ENCODE measurements at places on chromosomes 1 and 21. TPM values are rescaled to one million over a fixed set of nuclear protein-coding genes. Genes with fewer than 3 reads are reported as not detected.
A peak's percentile ranks its signal among the peaks of the same experiment; 100 is the strongest.

- DNase-seq = no peak
These were observed 40.4 kb downstream of the RIMS3 start for GRCh38 chr1:40625076-40625475.

DNA sequence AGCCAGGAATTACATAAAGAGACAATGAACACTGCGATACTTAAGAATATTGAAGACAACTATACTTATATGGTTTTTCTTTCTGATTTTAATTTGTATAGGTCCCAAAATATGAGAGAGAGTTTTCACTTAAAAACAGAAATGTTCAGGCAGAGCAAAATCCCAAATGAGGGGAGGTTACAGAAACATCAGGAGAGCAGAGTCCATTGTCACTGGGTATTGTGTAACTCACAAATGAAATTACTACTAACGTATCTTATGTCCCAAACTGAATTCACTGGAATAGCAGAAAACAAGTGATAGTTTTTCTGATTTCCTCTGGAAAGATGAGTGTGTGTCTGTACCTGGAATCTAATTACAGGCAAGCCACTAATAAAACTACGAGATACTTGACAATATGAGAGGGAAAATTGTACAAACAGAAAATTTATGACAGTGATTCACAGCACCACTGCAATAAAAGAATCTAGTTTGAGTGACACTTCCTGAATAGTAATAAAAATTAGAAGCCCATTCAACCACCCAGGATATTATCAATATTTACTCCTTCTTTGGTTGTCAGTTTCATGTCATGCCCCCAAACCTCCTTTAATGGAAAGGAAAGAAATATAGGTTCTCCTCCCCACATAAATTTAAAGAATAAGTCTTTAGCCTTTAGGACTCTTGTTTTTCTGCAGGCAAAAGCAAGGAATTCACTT, 522.6 kb downstream of the ADGRL2 start:
- DNase-seq = no peak

DNA sequence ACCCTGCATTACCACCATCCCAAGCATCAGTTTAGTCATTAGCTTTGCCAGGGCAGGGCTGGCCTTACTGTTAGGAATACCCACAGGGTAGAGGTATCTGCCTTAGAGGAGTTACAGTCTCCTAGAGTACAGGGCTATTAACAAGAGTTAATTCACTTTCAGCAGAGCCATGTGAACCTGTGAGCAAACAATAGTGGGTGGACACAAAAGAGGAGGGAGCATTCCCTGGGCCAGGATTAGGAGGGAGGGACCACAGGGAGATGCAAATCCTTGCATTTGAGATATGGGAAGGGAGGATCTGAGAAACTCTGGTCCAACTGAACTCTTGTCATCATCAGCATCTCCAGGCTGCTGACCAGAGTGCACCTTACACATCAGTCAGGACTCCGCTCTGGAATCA, 51.1 kb upstream of the IGSF21 start:
- no peak for DNase-seq

DNA sequence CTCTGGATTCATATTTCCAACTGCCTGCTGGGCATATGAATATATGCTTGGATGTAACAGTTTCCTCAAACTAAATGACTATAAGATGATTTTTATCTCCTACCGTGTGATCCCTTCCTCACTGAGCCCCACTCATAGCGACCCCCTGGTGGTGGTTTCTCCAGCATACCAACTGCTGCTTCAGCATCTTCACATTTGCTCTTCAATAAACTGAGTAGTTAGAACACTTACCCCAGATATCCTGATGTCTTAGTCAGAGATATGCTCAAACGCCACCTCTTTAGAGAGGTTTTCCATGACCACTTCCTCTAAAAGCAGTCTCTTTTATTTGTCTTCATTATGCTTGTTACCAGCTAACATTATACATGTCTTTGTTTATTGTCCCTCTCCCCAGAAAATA, 10.2 kb upstream of the HNRNPR start:
- no peak for DNase-seq

DNA sequence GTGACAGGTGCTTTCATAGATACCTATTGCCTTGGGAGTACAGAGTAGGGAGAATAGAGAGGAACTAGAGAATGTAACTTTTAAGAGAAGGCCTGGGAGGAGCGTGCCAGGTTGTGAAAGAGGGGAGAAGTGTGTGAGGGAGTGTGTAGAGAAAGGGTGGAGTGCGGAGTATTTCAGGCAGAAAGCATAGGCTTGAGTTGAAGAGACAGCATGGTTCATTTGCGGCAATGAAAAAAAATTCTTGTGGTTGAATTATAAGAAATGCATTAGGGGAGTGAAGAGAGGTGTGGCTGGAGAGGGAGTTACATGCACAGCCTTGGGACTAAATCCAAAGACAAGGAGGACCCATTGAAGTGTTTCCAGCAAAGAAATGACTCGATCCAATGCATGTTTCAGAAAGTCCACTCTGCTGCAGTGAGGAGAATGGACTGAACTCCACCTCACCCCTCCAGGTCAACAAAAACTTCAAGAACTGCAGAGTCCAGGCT, 81.7 kb upstream of the ADAM30 start:
- DNase-seq = no peak

DNA sequence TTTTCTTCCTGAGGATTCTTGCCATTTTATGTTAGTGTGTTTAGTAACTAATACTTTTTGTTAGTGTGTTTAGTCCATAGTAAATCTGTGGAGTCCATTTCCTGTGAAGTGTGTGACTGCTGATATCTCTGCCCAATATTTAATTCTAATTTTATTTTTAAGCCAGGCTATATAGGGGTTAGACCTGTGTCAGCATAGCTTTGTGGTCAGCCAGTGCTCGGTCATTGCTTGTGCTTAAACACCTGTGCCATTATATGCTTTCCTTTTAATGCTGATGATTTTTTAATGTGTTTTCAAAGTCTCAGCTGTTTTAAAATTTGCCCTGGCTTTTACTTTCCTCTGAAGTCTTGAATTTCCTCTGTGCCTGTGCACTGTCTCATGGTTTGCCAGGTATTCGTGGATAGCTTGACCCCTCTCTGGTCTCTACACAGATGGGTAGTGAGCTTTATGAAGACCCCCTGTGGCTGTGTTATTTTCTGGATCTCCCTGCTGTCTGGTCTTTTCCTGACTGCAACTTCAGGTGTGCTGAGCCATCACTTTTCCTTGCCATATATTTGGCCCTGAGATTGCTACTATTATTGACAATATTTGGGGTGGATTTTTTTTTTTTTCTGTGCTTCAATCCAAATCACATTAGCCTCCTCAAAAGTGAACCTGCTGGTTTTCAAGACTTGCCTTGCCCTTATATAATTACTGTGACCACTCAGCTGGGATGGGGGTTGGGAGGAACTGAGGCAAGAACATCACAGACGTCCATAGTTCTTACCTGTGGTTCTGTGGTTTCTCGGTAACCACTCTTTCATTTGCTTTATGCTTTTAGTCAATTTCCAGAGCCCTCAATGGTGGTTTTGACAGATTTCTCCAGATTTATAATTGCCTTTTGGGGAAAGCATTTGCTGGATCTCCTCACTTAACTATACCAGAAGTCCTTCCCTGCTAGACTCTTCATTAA, 59.6 kb downstream of the RPS6KC1 start:
- no peak for DNase-seq

GRCh38 chr1:166975361-166976129, at the start of gene ILDR2:
Gene ILDR2, minus strand, starts transcription at chr1:166975540. Its CDS starts 272 bp downstream, at chr1:166975268.
- no peak for DNase-seq

DNA sequence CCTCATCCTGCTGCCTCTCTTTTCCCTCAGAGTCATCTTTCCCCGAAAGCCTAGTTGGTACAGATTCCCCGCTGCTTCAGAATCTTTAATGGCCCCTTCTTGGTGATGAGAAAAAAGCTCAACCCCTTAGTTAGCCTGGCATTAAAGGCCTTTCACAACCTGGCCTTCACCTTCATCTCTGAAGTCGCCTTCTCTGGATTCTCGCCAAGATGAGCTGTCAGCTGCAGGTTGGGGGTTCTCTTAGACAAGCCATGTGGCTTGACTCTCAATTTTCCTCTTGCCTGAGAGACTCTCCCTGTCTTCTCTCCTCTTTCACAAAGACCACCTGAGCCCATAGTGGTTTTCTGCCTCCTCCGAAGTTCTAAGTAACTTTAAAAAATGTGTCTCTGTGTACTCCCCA, 15.5 kb upstream of the DISC1 start:
- no peak for DNase-seq

GRCh38 chr1:64033667-64034220, 169.7 kb upstream of the UBE2U start:
- DNase-seq = no peak

DNA sequence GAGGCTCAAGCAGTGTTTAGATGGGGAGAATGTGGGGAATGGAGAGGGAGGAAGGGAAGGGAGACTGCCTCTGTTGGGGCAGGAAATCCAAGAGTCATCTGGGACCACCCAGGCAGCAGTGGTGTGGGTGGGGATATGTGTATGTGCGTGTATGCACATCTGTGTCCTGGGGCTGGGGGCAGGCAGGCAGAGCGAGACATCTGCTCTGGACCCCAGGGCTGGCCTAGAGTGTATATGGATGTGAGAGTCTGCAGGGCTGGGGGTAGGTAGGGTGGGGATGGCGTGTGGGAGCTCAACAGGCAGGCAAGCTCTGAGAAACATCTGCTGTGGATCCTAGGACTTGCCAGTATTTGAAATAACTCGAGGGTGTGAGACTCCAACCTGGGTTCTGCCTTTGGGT, 3.5 kb downstream of the PTCH2 start:
- no peak for DNase-seq

DNA sequence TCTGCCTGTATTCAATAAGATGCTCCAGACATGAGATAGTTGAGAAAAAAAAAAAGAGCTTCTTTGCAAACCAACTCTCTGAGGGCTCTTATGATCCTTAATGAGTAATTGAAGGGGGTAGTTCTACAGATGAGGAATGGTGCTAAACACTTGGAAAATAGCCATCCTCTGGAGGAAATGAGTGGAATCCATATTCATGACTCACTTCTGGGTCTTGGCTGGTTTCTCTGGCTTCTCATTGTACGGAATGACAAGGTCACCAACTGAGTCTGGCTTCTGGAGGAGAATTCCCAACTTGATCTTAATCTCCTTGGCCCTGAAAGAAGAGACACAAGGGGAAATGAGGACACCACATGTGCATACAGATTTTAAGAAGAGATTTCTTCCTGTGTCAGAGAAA, 34.7 kb downstream of the RGS5 start:
- DNase-seq = peak; percentile 99

- no peak for DNase-seq
These were observed 68.0 kb downstream of the PDE9A start for GRCh38 chr21:42721341-42721824.

DNA sequence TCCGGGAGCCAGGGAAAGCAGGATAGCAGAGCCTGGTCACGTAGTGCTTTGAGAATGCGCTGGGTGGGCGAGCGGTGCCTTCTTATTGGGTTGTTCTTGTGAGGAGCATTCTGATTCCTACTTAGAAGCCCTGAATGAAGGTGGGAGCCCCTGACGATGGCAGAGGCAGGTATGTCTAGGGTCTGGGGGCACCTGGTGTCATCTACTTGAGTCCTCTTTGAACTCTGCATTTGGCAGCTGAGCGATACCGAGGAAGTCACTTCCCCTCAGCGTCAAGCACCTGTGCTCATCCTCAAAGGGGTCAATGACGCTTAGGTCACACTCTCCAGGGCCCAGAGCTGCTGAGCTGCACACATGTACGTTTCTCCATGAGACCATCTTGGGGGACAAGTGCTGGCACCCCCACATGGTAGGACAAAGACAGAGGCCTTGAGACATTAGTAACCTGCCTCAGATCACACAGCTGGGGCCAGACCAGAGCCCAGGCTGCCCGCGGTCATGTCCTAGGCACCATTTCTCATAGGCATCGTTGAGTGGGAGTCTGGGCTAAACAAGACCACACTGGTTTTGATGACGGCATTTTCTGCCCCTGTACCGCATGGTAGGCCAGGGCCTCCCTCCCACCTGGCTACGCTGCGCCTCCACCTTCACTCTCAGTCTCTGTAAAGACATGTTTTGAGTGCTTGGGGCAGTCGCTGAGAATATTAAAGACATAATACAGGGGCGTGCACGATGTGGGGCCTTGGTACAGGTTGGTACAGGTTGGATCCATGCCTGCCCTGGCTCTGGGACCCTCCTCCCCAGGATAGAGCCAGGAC, 69.1 kb upstream of the ABCG1 start:
- no peak for DNase-seq

DNA sequence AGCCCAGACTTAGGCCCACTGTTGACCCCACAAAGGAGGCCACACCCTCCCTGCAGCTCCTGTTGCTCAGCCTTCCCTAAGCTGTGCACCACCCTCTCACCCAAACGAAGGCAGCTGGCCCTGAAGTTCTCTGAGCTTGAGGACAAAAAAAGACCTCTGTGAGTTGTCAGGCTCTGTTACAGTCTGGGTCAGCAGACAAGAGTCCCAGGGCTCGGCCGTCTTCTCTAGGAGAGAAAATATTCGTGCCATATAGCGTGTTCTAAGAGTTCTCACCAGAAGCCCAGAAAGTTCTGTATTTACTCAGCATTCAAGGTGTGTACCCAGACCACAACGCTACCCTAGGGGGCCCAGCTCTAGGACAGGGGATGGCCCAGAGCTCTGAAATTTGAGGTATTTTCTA, 25.5 kb upstream of the LYST start:
- DNase-seq = no peak

GRCh38 chr1:156691191-156691590, 14.0 kb upstream of the NES start:
- DNase-seq = no peak

THEM5 gene
- not detected for polyA plus RNA-seq

SEMA4A gene
- polyA plus RNA-seq = 0.49 TPM

PLXNA2 gene
- 1.9 TPM for polyA plus RNA-seq

FCGR3B gene
- polyA plus RNA-seq = not detected

All from BJ (cell line).